Activated gamma-delta T cell treated with anti-CD3 and anti-CD28 coated beads, Interleukin-2, amount 50 U/mL, for 16 hours (primary cell): ENCODE measurements at places on chromosomes 13 and 19.

- no peak for DNase-seq
Measured at GRCh38 chr19:582497-583197, 7.0 kb upstream of the HCN2 start.

DNA sequence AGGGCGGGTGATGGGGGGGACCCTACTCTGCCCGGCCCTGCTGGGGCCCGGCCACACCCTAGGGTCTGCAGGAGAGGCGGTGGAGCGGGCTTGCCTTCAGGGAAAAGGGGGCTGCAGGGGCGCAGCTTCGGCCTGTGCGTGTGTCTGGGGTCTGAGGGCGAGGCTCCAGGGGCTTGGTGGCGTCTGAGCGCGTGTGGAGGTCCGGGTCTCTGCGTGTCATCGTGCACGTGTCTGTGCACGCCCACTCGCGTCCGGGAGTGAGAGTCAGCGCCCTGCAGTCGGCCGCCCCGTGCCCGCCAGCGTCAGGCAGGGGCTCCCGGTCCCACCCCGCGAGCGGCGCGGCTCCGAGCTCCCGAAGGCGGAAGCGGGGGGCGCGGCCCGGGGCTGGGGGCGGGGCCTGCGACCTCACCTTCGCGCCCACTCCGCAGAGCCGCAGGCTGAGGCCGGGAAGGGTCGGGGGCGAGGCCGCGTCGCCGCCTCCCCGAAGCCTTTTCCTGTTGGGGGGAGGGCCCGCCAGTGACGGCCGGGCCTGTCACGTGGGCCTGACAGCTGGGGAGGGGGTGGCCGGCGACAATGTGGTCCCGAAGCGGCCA lies at the start of gene ARHGAP45:
TSS of gene ARHGAP45 (plus strand) at position 420 of the 593 bp plus-strand sequence. CDS start 239 bp downstream, outside the sequence.
- peak; percentile 73 for DNase-seq

DNA sequence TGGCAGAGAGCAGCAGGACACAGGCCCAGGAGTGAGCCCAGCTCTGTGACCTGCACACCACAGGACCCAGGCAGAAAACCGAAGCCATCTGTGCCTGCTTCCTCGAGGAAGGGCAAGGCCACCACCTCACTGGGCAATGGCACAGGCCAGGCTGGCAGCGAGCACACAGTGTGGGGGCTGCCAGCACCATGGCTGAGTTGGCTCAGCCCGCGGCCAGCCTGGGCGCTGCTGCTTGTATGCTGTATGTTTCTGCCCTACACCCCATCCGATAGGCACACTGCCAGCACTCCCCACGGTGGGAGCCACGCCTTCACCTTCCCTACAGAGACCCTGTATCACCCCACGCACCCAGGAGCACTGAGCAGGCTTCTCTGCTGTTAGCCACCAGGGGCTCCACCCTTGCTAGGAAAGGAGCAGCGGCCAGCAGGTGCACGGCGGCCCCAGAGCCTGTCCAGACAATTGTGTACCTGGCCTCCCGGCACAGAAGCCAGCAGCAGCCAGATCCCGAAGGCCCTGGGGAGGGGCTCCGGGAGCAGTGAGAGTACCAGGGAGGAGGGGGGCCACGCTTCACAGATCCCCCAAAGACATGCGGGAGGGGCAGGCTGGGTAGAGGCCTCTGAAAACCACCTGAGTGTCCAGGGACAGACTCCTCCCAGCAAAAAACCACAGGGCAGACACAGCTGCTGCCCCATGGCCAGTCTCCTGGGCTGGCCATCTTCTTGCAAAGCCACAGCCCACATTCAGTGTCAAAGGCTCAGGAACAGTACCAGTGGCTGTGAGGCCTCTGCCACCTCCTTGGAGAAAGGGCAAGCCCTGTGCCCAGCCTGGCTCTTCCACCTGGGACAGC lies 56.1 kb downstream of the MLLT1 start:
- no peak for DNase-seq

- DNase-seq: no peak
Measured at GRCh38 chr13:32316501-32316900, 1.2 kb downstream of the BRCA2 start.

DNA sequence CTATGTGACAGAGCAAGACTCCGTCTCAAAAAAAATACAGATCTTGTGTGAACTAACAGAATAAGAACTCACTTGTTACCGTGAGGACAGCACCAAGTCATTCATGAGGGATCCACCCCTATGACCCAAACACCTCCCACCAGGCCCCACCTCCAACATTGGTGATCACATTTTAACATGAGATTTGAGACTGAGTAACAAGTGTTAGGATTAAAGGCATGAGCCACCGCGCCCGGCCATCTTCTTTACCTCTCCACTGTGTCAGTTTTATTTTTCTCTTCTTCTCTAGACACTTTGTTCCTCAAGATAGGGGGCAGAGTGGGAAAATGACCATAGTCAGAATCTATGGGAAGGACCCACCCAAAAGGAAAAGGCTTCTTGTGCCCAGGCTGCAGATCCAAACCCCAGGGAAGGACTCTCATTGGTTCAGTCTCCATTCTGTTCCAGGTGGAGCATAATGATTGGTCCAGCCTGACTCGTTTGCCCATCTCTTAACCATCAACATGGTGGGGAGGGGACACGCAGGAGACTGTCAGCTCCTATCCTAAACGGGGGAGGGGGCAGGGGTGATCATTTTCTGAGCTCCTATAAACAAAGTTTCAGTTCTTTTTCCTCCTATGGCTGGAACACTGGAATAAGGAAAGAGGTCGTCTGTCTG lies 1.3 kb upstream of the CALM3 start:
- no peak for DNase-seq
